ENCODE measurements at places on chromosomes 16 and 17.

- DNase-seq, result no peak
Measured at GRCh38 chr17:66403846-66404556, 101.6 kb downstream of the PRKCA start.

- DNase-seq, result no peak
Measured at GRCh38 chr17:49667854-49668253, 10.0 kb downstream of the SPOP start.

DNA sequence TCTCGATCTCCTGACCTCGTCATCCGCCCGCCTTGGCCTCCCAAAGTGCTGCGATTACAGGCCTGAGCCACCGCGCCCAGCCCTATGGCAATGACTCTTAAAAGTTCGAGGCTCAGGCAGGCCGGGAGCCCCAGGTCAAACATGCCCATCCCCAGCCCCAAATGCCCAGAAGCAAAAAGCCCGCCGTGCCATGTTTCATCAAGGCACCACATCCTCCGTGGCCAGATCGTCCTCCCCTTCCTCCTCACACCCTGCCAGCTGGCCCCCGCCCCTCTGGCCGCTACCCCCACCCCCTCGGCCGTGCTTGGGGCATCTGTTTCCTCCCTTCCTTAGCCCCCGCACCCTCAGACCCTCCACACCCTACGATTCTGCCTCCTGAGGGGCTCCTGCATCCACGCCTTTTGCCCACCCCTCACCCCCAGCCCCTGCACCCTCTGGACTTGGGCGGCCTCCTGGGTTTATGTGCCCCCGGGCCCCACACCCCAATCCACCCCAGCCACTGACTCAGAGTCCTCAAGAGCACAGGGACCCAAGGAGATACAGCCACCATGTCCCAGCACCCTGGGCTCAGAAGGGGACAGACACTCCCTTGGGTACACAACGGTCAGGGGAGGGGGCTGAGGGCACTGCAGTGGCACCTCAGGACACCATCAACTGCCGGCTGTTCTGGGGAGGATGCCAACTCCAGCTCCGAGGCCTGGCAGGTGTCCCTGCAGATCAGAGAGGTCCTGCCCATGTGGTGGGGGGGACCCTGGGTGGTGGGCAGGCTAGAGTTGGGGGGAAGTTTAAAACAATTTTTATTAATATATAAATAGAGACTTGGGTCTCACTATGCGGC lies 7.1 kb downstream of the CTRB1 start:
- no peak for DNase-seq

- DNase-seq, result no peak
Measured at GRCh38 chr16:80703131-80704071, 101.0 kb downstream of the CDYL2 start.

- no peak for DNase-seq
Measured at GRCh38 chr16:89115216-89115861, 21.7 kb downstream of the ACSF3 start.

DNA sequence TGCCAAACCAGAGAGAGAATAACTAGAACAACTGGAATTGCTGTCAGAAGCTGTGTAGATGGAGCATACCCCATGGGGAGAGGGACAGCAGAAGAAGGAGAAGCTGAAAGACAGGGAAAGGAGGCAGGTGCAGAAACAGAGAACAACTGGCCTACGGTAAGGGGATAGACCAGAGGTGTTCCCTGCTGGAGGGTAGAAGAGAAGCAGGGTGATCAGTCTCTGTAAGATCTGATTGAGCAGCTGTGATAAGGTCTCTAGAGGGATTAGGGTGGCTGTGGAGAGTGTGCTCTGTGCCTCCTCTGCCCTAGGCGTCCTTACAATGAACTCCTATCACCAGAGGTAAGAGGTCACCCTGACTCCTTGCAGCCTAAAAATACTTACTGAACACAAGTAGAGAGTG lies 30.4 kb upstream of the HS3ST3B1 start:
- DNase-seq, result no peak

DNA sequence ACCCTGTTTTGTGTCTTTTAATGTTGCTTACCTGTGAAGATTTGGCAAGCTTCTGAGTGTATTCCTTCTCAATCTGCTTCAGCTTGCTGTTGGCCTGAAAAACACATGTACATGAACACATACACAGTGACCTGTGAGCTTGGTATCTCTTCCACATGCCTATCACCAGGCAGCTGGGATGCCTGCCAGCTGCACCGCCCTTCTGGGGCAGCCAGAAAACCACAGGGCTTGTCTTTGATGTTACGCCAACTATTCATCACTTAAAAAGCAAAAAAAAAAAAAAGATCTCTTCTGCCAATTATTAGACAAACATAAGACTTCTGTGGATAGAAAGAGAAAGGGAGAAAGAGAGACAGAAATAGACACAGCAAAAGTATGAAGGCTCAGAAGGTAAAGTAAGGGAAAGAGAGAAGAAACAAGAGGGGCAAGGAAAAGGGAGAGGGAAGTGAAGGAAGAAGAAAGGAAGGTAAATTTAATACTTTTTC lies 189.2 kb upstream of the AXIN2 start:
- DNase-seq, result peak; percentile 89

DNA sequence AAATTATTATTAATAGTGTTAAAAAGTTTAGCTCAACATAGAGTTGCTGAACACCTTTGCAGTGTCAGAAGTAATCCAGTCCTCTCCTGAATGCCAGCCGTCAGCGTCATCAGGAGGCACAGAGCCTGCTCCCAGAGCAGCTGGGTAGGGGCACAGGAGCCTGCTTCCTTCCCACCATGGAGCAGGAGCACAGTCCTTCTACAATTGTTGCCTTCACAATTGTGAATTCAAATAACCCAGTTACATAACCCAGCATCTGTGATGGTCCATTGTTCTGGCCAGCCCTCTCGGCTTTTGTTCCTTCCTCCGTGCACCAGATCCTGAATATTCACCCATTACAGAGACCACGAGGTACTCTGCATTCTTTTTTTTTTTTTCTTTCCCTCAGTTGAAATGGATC lies 393.9 kb upstream of the MAF start:
- DNase-seq, result no peak

DNA sequence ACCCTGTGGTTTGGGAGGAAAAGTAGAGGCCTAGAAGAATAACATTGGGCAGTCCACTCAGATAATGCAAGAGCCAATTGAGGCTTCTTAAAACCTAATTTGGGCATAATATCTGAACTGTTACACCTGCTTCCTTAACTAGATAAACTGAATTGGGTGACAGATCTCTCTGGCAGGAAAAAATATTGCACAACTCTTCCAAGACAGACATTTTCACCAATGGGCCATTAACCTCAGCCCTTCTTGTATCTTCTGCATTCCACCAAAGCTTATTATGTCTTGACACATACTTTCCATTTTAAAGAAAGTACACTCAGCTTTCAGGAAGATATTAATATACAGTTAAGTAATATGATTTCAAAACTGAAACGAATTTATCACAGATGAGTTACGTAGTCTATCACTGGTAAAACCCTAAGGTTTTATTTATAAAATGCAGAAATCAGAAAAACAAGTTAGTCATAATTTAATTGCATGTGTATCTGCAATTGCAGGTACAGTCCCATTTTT lies 79.9 kb upstream of the MON1B start:
- no peak for DNase-seq

DNA sequence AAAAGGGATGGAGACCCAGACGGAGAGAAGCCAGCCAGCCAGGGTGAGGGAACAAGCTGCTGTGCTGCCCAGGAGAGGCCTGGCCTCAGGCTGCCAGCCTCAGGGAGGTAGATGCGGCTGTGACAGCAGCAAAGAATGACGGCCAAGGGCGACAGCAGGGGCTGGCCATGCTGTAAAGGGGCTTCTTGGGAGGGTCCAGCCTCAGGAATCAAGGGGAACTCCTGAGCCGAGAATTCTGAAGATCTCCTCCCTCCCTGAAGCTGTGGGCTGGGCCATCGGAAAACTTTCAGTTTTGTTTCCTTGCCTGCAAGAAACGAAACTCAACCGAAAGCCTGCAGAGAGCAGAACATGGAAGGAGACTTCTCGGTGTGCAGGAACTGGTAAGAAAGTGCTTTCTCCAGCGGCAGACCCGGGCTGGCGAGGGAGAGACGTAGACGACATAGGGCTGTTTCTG lies at the start of gene XAF1:
Gene XAF1 (plus strand): TSS at position 316 of the 454 bp plus-strand sequence. CDS start 33 bp downstream, at position 349.
- DNase-seq, result peak; percentile 24

Data from DMS53 (cell line).